NCI-H526 (cell line): ENCODE measurements at places on chromosomes 3 and 15.

- DNase-seq: no peak
These were observed 2.7 kb downstream of the MAP6D1 start for GRCh38 chr3:183822631-183823030.

DNA sequence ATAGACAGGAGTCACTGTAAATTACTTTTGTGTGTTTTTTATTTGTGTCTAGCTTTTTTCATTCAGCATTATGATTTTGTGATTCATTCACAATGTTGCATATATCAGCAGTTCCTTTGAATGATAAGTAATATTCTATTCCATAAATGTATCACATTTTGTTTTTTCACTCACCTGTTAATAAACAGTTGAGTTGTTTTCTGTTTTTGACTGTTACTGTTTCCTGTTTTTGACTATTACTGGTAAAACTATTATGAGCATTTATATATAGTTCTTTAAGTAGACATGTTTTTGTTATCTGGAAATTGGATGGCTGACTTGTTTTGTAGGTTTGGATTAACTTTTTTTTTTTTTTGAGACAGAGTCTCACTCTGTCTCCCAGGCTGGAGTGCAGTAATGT is 138.4 kb downstream of the RSRC1 start:
- no peak for DNase-seq

DNA sequence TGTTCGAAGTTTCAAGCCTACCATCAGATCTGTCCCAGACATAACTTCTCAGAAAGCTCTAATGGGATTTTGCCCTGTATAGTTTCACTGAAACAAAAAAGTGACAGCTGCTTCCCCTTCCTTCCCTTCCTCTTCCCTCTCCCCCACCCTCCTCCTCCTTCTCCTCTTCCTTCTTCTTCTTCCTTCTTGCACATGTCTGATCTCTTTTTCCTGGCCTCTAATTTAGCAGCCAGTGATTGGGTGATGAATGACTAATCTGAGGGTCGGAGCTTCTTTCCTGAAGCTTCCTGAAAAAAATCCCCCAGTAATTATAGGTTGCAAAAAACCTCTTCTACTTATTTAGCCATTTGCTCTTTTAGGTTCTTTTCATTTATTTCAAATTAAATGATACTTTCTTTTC is 168.7 kb downstream of the POTEB3 start:
- DNase-seq: no peak

DNA sequence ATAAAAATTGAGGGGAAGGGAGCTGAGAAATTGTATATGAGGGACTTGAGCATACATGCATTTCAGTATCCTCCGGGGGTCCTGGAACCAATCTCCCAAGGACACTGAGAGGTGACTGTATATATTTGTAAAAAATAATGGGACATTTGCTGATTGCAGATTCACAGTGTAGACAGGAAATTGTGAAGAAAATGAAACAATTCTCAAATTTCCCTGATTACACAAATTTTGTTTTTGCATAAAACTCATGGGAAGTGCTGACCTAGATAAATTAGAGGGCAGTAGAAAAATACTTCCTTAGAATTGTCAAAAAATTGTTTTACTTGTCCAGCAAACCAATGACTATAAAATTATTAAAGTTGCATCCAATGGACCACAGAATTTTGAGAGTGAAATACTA is 64.0 kb downstream of the IFT57 start:
- DNase-seq: no peak

DNA sequence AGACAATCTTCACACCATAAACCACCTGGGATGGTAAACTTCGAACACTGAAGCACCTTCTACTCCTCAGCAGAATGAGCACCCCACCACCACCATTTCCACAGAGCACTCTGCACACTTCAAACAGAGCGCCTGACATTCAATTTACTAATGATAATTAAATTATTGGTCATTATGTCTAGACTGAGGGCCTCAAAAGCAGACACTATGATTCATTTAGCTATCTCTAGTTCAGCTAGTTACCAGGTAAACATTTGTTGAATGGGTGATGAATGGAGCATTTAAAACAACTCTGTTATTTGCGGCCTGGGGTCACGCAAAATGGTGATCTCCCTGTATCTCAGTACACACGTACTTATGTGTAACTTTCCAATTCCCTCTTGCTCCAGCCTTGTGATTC is 40.9 kb downstream of the ACAP2 start:
- no peak for DNase-seq
